Activated CD4-positive, alpha-beta T cell treated with anti-CD3 and anti-CD28 coated beads, Interleukin-2, amount 10 ng/mL, durations not matched to agents 7 days and 5 days (primary cell): ENCODE measurements at places on chromosomes 7 and 10.
A peak's percentile ranks its signal among the peaks of the same experiment; 100 is the strongest.

GRCh38 chr7:10070899-10071298 is 902.8 kb upstream of the PHF14 start:
- DNase-seq, result no peak

DNA sequence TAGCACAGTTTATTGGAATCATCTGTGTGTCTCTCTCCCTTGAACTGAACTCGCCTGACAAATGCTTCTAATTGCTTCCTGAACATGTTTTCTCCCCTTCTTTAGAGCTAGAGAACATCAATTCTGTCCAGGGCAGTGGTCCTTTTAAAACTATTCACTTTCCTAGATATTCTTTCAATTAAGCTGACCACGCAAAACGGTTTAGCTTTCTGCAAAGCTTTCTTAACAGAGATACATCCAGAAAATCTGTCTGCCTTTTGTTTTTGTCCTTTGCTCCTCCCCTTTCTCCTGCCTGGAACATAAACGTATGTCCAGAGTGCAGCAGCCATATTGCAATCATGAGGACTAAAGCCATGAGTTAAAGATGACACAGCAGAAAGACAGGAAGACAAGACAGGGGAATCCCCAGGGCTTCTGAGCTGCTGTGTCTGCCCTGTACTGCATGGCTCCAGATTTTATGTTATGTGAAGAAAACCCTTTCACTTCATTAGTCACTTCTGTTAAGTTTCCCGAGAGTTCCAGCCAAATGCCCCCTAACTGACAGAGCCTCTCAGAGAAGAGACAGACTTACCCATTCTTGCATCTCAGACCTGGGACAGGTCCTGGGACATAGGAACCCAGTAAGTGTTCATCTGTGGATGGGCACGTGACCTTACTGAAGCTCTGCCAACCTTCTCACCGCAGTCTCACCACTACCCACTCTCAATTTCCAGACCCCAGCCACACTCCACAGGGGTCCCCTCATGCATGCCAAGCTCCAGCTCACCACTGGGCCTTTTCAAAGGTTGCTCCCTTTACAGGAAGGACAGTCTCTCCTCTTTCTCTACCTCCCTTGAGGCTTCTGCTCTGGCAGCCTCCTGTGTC is 35.0 kb upstream of the CPXM2 start:
- no peak for DNase-seq

GRCh38 chr7:90290244-90291113 is 30.6 kb downstream of the FAM237B start:
- DNase-seq, result no peak

- no peak for DNase-seq
Measured at GRCh38 chr7:130207642-130208041, at the start of gene SSMEM1. Gene SSMEM1, plus strand, starts transcription at chr7:130207860. Its CDS starts 51 bp downstream, at chr7:130207911.

DNA sequence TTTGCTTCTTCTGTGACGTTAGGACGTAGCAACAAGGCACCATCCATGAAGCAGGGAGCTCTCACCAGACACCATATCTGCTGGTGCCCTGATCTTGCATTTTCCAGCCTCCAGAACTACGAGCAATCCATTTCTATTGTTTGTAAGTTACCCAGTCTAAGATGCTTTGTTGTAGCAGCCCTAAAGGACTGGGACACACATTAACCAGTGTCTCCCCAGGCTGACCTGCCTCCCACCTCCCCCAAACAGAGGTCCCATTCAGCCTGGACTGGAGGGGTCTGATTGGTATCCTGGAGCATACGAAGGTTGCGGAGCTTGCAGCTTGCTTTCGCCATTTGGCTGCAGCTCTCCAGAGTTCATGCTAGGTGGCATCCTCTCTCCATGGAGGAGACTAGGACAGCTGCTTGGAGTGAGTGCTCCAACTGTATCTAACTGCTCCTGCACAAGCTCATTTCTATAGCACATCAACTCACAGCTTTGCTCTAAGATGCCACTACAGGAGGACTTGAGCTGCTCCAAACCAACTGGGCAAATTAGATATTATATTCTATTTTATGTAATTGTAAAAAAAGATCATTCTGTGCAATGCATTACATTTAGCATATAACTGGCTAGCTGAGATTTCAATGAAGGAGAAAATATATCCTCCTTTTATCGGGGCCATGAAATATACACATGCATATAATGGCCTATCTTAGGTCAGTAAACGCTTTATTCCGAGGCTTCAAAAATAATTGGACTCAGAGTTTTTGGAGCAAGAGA is 8.0 kb upstream of the GRK5 start:
- DNase-seq, result peak; percentile 68

GRCh38 chr10:22333167-22333974 is 11.9 kb upstream of the SPAG6 start:
- DNase-seq, result no peak

DNA sequence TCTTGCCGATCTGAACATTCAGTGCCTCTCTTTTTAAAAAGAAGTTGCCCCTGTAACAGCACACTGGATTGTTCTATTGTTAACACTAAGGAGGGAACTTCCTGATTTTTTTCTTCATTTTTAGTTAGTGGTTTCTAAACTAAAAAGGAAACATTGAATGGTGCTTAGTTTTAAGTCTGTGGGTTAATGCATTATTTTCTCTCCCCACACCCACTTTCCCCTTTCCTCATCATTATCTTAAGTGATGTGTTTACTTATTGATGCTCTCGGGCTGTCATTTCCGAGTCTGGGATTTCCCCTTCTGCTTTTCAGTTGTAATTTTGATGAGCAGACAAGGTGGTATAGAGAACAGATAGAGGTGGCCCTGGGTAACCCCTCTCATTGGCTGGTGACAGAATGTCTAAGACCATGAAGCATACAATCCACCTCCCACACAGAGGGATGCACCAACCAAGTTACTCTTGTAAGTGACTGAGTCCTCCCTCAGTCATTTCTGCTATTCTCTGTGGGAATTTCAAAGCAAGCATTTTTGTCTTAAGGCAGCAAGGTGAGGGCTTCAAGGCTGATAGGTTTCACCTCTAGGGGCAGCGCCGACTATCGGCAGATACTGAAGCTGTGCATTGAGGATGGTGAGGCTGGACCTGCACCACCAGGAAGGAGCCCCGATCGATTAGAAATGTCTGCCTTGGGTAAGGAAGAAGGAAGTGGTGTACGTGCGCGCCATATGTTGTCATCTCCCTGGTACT is 49.5 kb downstream of the CHN2 start:
- DNase-seq, result peak; percentile 10

GRCh38 chr10:3907514-3907913 is 122.5 kb upstream of the KLF6 start:
- DNase-seq, result no peak

DNA sequence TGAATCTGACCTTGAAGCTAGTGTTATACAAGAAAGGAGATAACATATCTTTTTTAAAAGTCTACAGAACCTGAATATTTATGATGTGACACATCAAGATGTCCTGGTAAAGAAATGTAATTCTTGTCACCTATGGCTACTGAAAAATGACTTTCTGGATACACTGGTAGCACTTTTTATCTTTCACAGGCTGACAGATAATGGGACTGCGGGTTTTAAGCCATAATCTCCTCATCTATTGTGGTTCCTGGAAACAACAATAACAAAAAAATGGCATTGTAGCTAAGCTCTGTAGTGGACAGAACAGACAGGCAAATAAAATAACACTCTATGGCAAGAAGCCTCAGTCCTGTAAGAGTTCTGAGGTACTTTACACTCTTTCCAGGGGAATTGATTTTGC is 31.6 kb upstream of the YAE1 start:
- no peak for DNase-seq

GRCh38 chr10:92517034-92517655 is 56.7 kb downstream of the IDE start:
- peak; percentile 79 for DNase-seq

DNA sequence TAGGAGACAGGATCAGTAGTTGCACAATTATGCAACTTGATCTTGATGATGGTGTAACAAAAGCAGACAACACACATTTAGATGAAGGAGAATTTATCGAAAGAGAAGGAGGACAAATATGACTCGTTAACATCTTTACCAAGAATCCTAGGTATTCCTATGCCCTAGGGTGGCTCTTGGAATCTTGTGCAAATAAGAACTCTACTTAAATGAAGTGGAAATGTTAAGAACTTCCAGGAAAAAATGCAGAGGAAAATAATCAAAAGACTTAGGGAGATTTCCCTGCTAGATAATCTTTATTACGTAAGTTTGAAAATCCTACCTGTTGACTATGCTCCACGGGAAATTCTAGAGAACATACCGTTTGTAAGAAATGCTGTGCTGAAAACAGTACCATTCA is 485.4 kb downstream of the POM121L12 start:
- no peak for DNase-seq

- DNase-seq, result no peak
Measured at GRCh38 chr7:155610633-155611193, 33.7 kb upstream of the RBM33 start.
